ENCODE measurements at places on chromosomes 3 and 15.

- DNase-seq, result no peak
These were observed 749.0 kb downstream of the NSUN3 start for GRCh38 chr3:94811836-94812235.

DNA sequence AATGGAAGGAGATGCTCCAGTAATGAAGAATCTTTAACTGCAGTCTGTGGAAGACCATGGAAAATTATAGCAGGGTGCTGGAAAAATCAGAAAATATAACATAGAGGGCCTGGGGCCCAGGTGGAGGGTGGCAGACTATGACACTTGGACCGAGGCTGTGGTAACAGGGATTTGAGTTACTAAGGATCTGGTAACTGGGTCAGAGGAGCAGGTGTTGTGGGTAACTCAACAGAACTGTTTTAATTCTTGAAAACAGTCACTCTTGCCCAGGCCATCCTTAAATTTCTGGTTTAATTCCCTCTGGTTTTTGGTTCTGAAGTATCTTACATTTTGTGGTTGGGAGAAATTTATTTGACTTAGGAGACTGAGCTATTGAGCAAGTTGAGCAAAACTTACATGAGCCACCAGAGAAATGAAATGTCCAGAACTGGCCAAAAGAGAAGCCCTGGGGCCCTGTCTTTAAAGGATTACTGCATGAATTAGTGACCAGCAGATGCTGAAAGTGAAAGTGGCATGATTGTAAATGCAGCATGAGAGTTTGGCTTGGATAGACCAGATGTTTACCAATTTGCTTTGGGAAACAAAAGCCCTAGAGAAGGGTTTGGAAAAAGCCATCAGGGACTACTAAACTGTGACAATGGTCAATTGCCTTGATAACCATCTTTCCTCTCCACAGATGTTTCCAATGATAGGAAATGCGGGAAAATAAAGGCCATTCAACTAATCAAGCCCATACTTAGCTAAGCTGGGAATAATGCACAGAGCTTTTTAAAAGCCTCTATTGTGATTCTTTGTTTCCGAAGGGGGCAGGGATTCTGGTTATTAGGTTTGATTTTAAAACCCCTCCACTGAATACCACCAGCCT lies 374.9 kb upstream of the TGFBR2 start:
- no peak for DNase-seq

DNA sequence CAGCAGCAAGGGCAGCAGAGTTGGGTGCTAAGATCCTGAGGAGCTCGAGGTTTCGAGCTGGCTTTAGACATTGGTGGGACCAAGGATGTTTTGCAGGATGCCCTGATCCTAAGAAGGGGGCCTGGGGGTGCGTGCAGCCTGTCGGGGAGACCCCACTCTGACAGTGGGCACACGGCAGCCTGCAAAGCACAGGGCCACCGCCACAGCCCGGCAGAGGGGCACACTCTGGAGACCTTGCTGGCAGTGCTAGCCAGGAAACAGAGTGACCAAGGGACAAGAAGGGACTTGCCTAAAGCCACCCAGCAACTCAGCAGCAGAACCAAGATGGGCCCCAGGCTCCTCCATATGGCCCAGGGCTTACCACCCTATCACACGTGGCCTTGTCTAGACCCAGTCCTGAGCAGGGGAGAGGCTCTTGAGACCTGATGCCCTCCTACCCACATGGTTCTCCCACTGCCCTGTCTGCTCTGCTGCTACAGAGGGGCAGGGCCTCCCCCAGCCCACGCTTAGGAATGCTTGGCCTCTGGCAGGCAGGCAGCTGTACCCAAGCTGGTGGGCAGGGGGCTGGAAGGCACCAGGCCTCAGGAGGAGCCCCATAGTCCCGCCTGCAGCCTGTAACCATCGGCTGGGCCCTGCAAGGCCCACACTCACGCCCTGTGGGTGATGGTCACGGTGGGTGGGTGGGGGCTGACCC lies 18.8 kb downstream of the SEC61A1 start:
- no peak for DNase-seq

- no peak for DNase-seq
These were observed 335.9 kb upstream of the KCNMB2 start for GRCh38 chr3:178200316-178200715.

DNA sequence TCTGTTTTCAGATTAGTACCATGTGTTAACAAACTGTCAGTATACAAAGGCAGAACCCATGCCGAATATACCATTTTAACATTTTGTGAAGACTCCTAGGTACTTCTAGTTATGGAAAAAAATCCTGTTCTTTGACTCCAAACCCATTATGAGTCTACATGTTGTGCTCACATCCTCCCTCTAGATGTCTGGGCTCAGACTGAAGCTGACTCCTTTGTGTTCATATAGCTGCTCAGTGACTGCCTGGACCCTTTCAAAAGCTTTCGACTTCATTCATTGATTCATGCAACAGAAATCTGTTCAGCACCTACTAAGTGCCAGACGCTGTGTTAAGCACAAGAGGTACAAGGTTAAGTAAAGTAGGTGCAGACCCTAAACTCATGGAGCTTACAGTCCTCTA lies 60.5 kb downstream of the MEGF11 start:
- DNase-seq, result no peak

GRCh38 chr3:95813244-95813643 lies 1001.1 kb upstream of the EPHA6 start:
- no peak for DNase-seq

- no peak for DNase-seq
These were observed 14.1 kb upstream of the TOPAZ1 start for GRCh38 chr3:44227632-44228031.

- no peak for DNase-seq
These were observed 25.0 kb downstream of the MIX23 start for GRCh38 chr3:122357828-122358702.

- DNase-seq, result peak; percentile 56
These were observed 141.9 kb upstream of the C2CD4B start for GRCh38 chr15:62306851-62307504.

DNA sequence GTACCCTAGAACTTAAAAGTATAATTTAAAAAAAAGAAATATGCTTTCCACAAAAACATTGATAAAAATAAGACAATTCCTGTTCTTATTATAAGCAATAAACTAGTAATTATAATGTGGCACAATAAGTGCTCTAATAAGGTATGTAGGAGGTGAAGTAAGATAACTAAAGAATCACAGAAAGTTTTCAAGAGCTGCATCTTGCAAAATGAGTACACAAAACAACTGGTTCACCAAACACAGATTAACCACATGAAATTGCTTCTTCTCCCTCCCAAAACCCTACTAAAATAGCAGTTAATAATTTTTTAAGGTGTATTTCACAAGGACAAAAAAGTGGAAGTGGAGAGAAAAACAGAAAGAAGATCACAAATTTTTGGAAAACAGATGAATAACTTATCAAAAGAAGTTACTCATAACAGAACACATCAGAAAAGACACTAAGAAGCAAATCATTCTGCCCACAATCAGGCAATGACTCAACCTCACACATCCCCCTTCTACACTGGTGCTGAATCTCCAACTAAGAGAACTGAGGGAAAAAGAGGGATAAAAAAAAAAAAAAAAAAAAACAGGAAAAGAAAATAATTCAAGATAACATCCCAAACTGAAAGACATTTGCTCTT lies 64.2 kb downstream of the TBC1D5 start:
- no peak for DNase-seq

DNA sequence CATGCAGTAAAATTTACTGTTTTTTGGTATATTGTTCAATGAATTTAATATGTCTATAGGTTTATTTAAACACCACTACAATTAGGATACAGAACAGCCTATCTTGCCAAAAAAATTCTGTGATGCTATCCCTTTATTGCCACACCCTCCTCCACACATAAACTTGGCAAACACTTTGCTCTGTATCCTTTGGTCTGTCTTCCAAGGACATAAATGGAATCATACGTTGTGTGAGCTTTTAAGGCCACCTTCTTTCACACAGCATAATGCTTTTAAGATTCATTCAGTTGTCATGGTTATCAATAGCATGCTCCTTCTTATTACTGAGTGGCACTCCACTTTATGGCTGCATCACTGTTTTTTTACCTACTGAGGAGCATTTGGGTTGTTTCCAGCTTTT lies 71.5 kb downstream of the CERS3 start:
- DNase-seq, result no peak

DNA sequence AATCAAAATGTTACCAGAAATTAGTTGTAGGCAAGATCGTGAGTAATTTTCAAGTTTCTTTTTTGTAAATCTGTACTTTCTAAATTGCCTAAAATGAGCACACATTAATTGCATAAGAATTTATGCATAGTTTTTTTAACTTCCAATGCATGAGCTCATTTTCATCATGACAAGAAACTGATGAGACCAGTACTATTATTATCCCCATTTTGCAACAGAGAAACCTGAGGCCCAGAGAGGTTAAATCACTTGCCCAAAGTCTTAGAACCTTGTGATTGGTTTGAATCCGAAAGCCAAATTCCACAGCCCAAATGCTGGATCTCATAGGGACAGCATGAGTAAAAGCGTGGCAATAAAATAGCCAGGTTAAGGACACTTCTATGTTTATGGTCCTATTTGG lies 274.7 kb downstream of the ERC2 start:
- DNase-seq, result no peak

- no peak for DNase-seq
These were observed 309.4 kb upstream of the SOX2 start for GRCh38 chr3:181402347-181402746.

- DNase-seq, result no peak
These were observed 15.6 kb upstream of the CERS3 start for GRCh38 chr15:100544338-100544841.

GRCh38 chr15:48058371-48058770 lies 62.4 kb upstream of the SLC24A5 start:
- no peak for DNase-seq

GRCh38 chr3:16300881-16301359 lies 35.9 kb downstream of the OXNAD1 start:
- DNase-seq, result no peak

- DNase-seq, result no peak
These were observed 292.7 kb upstream of the PROK2 start for GRCh38 chr3:72077473-72078259.

- no peak for DNase-seq
These were observed 18.5 kb downstream of the PLA2G4E start for GRCh38 chr15:42002333-42002732.

DNA sequence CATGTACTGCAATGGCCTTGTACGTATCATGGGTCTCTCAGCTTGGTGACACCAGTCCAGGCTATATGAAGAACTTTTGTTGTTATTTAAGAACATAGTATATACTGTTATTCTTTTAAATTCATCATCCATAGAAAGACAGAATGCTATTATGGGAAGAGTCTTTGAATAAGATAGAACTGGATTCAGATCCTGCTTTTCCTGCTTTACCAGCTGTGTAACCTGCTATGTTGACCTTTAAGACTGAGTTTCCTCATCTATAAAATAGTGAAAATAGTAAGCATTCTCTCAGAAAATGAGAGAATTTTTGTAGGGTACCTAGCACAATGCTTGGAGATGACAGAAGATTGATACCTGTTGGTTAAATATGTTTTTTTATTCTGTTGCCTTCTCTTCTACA lies 204.1 kb upstream of the TBL1XR1 start:
- no peak for DNase-seq

- DNase-seq, result no peak
These were observed 149.4 kb upstream of the SLC6A11 start for GRCh38 chr3:10666621-10667020.

DNA sequence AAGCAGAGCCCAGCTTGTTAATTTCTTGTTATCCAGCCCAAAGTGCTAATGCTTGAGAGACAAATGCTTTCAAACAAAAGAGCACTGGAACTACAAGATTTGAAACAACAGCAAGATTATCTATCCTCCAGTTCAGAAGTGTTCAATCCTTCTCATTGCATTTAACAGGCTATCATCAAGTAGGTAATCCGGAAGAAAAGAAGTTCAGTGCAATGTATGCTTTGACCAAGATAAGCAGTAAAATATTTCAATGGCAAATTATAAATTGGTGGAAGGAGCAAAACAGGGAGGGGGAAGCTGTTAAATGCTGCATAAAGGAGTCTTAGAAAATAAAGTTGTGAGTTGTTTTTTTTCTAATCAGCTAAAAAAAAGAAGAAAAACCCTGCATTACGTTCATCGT lies 8.8 kb downstream of the LRIG1 start:
- DNase-seq, result no peak

GRCh38 chr3:194586836-194587235 lies 46.4 kb downstream of the TMEM44 start:
- DNase-seq, result no peak

All from hindlimb muscle (tissue), 1 donor.